ENCODE measurements at places on chromosomes 3 and 15.
A peak's percentile ranks its signal among the peaks of the same experiment; 100 is the strongest.

DNA sequence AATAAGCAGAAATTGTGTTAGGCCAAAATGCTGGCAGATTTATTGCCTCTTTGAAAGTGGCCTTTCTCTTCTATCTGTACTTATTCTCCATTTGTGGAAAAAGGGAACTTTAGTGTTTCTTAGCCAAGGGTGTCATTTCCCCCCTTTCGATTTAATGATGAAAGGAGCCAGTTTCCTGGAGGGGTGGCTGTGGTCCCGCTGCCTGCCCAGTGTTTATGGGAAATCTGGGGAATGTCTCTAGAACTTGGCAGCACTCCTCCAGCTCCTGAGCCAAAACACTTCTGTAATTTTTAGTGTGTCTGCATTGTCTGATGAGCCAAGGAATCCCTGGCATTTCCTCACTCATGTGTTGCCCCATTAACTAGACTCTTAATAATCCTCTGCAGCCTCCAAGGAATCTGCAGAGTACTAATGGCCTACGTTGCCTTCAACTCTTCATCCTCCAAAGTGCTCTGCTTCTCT lies 448.8 kb downstream of the GRM7 start:
- DNase-seq = no peak

- DNase-seq = no peak
Measured at GRCh38 chr3:77943598-77943997, 903.7 kb downstream of the ROBO2 start.

DNA sequence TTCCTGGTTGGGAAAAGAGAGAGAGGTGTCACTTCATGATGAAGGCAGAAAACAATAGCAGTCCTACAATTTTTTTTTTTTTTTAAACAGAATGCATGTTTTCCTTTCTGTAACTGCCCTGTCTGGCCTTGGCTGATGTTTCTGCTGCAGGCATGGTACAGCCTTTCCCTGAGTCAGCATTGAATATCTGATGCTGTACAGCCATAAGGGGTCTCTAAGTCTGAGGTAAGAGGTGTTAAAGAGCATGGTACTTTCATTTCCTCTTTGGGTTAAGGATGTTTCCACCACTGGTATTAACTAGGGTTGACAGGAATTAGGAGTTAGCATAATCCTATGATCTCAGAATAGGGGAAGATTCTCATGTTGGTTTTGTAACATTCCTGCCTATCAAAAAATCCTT lies 147.4 kb downstream of the CHST2 start:
- DNase-seq = no peak

DNA sequence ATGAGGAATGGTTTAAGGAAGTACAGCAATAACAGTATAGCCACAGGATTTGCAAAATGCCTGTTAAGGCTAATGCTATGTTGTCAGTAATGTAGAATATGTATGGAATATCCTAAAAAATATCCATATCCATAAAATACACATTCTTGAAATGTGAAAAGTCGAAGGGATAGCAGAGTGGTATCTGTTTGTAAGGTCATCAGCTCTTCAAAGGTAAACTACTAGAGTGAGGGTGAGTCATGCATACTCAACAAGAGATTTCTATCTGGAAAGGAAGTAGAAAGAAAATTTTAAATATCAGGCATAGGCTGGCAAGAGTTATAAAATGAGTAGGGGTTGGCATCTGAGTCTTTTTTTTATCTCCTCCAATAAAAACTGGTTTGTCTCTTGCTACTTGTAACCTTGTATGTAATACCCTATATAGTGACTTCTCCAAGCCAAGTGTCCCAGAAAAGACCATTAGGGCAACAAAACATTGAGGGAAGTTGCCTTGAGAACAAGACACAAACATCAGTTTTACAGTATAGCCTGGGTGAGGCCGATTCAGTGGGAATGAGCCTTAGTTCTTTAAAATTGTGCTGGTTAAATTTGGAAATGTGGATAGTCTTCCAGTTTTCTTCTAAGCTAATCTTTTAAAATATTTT lies 103.1 kb downstream of the SPATA16 start:
- no peak for DNase-seq

GRCh38 chr3:160129459-160130061 lies 95.7 kb upstream of the C3orf80 start:
- peak; percentile 16 for DNase-seq

DNA sequence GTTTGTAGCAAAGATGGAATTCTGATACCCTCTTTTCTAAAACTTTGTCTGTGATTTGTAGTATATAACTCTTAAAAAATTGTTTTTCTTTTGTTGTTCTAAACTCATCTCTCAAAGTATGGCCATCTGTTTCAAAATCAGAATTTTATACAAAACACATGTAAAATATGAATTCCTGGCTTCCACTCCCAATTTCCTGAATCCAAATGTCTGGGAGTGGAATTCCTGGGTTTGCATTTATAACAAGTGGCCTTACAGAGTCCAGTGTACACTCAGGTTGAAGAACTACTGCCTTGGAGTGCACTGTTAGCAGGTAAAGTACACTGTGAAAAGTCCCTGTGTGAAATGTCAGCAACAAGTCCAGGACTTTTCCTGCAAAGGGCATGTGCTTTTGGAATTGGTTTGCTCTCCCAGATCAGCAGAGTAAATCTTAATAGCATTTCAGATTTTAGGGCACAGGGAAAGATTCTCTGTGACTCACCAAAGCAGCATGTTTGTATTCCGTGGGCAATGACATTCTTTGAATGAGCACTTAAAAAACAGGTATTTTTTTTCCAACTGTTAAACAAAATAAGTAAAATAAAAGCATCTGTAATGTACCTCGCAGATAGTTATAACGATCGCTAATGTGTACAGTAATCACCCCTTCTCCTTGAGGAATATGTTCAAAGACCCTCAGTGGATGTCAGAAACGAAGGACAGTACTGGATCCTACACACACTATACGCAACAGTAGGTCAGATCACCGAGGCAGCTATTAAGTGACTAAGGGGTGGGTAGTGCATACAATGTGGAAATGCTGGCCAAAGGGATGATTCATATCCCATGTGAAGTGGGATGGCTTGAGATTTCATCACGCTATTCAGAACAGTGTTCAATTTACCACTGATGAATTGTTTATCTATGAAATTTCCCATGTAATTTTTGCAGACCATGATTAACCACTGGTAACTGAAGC lies 2.0 kb upstream of the CLDN16 start:
- DNase-seq = peak; percentile 46

DNA sequence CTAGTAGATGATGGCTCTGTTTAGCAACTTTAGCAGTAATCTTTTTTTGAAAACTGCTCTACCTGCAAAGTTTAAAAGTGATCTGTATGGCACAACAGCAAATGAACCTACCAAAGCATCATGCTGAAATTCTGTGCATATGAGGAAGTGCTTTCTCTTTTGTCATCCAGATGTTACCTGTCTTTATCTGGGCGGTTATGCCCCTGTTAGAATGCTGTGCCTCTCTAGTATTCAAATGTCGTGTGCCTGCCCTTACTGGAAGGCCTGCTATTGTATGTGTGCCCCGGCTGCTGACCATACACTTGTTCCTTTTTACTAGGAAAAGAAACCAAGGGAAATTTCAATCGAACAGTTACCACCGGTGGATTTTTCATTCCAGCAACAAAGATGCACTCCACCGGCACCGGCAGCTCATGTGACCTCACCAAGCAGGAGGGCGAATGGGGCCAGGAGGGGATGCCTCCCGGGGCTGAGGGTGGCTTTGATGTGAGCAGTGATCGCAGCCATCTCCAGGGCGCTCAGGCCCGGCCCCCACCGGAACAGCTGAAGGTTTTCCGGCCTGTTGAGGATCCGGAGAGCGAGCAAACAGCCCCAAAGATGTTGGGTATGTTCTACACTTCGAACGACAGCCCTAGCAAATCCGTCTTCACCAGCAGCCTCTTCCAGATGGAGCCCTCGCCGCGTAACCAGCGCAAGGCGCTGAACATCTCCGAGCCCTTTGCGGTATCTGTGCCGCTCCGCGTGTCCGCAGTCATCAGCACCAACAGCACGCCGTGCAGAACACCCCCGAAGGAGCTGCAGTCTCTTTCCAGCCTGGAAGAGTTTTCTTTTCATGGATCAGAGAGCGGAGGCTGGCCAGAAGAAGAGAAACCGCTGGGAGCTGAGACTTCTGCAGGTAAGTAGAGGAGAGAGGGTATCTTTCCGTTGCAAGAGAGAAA lies 61.6 kb downstream of the TMEM39A start:
- DNase-seq = no peak

DNA sequence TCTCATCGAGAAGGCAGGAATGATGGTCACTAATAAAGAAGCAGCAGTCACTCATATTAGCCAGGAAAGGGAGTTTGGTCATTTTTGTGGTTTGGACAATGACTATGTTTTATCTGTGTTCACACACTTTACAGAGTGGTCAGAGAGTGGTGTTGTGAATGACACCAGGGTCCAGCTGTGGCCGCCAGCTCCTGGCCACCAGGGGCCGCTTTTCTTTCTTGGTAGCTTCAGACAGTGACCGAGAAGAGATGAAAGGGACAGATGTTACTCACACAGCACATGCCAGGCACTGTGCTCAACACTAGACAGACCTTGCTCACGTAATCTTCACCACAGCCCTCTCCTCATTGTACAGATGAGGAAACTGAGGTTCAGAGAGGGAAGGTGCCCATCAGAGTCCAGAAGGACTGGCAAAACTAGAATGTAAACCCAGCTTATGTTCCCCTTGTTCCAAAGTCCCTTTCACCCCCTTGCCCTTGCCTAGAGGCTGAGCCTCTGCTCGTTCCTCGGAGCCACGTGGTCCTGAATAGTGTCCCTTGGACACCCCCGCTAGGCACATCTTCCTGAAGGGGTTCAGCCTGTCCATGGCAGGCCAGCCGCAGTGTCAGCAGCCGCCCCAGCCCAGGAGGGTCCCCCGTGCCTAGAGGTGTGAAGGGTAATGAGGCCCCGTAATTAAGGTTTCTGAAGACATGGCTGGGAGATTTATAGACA lies 55.6 kb downstream of the CYP11A1 start:
- no peak for DNase-seq

DNA sequence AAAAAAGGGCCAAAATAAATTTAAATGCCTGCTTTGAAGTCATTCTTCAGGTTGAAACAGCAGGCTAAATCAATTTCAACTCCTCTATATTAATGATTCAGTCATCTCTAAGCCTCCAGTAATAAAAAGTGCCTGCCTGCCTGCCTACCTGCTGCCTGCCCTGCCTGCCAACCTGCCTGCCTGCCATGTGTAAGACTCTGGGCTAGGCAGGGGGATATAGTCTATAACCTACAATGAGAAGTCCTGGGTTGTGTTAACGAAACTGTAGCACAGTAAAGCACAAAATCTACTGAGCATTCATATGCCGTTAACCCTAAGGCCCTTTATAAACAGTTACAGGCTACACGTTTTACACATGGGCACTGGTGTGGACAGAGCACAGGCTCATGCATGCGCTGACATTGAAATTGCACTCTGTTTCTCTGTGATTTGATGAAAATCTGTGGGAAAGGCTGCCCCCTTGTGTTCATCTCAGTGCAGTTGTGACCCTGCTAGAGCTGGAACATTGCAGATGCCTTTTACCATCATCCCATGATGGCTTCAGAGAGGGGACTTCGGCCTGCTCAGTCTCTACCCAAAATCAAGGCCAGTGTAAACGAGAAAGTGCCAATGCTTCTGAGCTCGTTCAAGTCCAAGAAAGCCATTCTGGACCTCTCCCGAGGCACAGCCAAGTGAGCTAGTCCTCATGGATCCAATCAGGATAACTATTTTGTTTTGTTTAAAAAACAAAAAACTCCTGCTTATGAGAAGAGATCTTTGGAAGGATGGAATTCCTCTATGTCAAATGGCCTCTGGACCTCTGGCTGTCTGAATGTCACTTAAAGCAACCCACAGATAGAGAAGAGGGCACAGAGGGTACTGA lies 64.6 kb downstream of the EFL1 start:
- DNase-seq = peak; percentile 31
